ENCODE measurements at places on chromosomes 2 and 18.
A peak's percentile ranks its signal among the peaks of the same experiment; 100 is the strongest.

GRCh38 chr2:141878016-141878415 lies 252.8 kb downstream of the LRP1B start:
- no peak for DNase-seq

DNA sequence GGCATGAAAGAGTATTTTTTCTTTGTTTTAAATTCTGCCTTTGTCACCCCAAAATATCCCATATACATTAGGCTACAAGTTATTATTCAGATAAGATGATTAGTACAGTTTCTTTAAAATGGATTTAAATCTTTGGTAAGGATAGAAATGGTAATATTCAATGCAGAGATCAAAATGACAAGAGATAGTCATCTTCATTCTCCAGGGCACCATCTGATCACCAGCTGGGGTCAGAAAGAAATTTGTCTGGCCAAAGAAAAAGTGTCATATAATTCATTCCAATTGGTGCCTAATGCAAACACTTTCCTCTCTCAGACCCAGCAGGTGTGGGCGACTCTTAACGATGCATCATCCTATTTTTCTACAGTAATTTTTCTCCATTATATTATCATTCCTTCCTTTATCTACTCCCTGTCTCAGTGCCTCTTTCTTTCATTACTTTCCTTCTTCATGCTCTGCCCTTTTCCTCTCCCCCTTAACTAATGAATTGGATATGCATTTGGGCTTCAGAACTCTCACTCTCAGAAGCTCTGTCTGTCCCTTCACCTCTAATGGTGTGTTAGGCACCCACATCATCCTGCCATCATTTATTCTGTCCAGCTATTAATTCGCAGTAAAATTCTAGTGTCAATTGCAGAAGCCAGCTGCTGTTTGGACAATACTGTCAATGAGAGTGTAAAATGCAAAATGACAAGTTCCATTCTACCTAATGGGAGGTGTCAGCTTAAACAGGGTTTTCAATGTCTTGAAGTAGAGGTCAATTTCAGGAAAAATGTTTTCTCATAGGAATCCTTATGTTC lies 570.5 kb downstream of the TDRD15 start:
- DNase-seq = peak; percentile 21

GRCh38 chr2:238136820-238137537 lies 1.5 kb upstream of the KLHL30 start:
- no peak for DNase-seq

DNA sequence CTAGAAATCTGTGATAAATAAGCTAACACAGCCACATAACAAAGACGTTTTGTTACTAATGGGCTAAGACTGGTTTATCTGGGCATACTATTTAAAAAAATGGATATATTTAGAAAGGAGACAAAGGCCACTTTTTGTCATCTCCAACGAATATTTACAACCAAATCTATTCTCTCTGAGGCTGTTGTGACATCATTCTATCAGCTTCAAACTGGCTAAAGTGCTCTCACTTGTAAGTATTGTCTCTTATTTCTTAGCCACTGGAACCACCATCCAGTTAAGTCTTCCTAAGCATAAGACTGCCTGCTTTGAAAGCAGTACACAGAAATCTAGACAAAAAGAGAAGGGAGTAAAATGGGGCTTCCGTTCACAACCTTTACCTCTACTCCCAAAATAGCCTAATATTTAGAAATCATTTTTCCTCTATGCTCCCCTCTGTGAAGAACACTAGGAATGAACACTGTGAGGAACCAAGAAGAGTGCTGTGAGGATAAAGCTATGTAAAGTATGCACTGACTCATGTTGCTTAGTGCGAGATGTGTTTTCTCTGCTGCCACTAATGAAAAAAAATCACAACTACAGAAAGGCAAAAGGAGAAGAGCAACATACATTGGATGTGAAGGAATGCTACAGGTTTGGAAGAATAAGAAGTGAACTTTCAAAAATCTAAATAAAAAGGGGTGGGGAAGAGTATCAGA lies 264.1 kb downstream of the EXOC6B start:
- no peak for DNase-seq

DNA sequence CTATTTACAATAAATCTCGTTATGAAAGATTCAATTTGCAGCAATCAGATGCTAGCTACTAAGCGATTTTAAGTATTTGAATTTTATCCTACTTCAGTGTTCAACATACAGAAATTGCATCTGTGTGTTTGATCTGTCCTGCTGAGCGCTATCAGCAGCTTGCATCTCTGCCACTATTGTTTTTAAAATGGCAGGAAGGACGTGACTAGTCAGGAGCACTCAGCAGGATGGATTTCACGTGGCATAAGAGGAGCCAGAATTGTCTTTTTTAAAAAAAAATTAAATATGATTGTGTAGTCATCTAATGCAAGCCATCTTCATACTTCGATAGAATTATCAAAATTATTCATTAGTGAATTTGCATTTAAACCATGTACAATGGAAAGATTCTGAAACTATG lies 2.8 kb upstream of the KLHL14 start:
- no peak for DNase-seq

DNA sequence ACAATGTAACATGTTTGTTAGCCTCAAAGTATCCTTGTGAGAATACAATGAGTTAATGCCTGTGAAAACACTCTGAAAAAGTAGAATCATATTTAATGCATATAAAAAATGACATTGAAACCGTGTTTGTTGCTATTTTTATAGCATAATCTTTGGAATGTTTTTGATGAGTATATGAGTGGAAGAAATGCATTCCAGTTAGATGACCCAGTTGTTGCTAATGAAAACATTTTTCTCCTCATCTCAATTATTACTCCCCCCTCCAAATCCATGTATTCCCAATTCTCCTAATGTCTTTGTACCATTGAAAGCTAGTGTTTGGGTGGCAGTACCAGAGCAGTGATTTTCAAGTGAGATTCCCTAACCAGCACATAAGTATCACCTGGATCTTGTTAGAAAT lies 67.1 kb upstream of the DSEL start:
- DNase-seq = no peak

DNA sequence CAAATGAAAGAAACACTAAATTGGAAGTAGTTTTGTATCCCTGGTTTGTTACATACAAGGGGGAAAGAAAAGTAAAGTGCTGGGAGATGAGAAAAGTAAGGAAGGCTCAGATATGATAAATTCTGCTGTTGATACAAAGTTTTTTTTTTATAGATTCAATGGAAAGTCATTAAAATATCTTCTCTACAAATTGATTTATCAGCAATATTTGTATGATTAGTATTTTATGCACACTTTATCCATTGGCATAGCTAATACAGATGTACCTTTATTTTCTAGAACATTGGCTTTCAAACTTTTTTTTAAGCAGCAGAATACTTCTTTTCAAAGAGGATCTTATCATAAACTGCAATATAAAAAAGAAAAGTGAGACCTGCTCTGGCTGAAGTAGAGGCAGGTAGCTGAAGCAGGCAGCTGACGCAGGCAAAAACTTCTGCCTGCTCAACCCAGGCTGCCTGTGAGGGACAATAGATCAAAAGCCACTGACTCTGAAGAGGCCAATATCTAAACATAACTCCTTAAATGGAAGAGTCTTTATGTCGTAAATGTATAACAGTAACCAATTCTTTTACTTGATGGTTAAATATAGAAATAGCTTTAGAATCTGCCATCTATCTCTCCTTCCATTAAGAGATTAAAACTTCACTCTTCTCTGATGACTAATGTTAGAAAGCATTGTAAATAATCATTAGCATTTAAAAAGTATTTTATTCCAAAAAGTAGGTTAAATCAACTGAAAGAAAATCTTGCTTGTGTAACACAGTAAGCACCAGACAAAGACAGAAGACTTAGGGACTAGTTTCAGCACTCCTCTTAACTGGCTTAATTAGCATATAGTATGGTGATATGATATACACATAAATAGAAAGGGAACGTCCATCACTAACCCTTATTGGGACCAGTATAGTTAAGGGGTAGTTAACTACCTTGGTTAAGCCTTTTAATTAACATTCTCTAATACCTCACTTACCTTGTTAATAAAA lies 174.2 kb downstream of the SLC39A10 start:
- no peak for DNase-seq

DNA sequence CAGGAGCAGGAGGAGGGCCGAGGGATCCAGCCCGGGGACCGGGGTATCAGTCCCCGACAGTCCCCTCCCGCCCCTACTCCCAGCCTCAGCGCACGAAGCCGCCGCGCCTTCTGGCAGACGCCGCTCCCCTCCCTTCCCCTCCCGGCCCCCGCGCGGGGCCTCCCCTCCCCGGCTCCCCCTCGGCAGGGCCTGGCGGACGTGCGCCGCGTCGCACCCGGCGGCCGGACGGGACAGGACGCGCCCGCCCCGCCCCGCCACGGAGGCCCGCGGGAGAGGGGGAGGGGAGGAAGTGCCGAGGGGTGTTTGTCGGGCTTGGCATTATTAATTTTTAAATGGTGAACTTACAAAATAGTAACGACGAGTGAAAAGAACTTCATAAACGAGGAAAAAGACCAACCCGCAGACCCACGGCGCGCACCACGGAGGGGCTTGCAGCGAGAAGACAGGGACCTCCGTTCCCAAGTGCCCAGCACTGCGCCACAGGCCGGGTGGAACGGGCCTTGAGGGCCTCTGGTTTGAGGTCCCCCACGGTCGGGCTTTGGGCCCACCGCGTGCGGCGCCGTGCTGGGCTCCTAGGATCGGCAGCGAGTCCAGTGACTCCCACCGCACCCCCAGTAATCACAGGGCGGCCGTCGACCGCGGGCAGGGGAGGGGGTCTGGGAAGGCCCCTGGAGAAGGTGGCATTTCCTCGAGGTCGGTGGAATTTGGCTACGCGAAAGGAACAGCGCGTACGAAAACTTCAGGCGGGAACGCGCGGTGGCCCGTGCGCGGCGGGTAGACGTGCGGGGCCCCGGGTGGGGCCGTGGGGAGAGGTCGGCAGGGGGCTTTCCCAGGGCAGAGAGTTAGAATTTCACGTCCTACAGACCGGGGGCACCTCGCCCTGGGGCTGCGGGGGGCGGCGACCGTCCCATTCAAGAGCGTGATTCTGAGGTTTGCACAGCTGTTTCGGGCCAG lies 954 bp upstream of the CTDSP1 start:
- peak; percentile 22 for DNase-seq

GRCh38 chr2:82428251-82428650 lies 2030.8 kb downstream of the SUCLG1 start:
- no peak for DNase-seq

DNA sequence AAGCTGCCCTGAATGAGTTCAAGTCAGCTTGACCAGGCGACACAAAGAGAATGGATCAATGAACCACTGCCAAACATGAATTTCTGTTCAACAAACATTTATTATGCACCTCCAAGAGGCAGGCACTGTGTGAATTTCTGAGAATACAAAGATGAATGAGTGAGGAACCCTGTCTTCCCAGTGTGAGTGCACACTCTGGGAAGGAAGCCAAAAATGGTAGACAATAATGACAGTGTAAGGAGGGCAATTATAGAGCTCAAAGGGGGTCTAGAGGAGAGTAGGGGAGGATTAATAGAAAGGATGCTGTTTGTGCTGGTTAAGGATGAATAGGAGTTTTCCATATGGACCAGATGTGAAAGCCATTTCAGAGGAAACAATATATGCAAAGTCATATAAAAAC lies 213.4 kb downstream of the DCC start:
- peak; percentile 94 for DNase-seq

- DNase-seq = no peak
Measured at GRCh38 chr2:38750011-38750890, 910 bp downstream of the SRSF7 start.

DNA sequence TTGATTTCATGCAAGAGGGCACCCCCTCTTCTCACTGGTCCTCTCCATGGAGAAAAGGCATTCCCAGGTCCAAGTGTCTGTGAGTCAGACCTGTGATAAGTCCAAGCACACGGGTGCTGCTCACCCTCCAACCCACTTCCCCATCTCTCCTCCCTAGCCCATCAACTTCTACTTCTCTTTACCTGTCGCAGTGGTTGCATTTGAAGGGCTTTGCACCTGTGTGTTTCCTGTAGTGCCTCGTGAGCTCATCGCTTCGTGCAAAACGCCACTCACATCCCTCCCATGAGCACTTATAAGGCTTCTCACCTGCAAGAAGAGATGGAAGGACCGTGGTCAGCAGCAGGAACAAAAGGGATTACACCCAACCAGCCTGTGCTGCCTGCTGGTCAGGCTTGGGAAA lies 77.5 kb downstream of the KLF7 start:
- no peak for DNase-seq

GRCh38 chr2:27029051-27029450 lies 3.7 kb upstream of the TMEM214 start:
- DNase-seq = no peak

DNA sequence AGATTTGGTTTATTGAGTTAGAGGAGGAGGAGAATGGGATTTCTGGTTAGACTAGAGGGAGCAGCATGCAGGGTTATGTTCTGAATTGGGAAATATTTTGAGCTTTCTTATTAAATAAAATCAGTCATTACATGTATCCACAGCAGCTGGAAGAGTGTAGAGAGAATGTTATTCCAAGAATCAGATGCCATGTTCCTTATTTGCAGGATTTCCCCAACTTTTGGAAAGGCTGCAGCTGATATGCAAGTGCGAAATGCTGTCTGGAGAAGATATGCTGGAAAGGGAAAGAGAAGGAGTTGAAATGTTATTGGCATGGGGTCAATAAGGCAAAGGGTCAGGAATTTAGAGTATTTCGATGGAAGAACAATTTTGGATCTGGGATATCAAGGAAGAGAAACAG lies 255.8 kb downstream of the MTX2 start:
- DNase-seq = no peak

- DNase-seq = no peak
Measured at GRCh38 chr18:45066886-45067285, 386.2 kb downstream of the SETBP1 start.

- no peak for DNase-seq
Measured at GRCh38 chr18:13403786-13404549, 185.4 kb downstream of the LDLRAD4 start.

GRCh38 chr2:239192456-239192855 lies 208.4 kb downstream of the HDAC4 start:
- DNase-seq = no peak

DNA sequence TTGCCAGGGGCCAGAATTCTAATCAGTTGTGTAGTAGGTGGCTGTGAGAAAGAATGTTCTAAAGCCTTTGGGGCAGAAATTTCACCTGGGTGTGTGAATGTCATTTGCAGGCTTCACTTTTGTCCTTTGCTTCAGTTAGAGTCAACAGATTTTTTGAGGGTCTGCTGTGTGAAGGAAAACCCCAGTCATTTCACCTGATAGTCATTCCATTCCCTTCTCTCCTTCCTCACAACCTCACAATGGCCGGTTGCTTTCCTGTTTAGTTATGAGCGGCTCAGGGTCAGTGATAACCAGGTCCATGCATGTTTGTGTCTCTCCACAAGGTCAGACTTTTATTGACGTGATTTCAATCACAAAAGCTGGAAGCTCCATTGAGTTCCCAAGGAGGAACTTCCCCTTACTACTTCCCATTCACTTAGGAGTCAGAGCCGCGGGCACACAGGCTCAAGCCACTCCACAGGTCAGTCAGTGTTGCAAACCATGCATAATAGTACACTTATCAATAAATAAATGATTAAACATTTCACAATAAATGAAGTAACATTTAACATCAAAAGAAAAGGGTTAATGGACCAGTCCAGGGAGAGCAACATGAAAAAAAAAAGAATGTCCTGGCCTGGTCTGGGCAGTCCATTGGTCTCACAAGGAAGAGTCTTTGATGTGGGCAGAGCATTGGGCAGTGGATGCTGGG lies 74.3 kb downstream of the NPAS2 start:
- DNase-seq = no peak

- DNase-seq = no peak
Measured at GRCh38 chr18:71865888-71866287, 678.3 kb downstream of the CBLN2 start.

All from NCI-H2227 treated with DMSO at 0.1 percent for 48 hours (cell line).